ENCODE measurements at places on chromosomes 3 and 15. TPM values are rescaled to one million over a fixed set of nuclear protein-coding genes. Genes with fewer than 3 reads are reported as not detected.

The ILDR1 gene
- total RNA-seq = 0.22 TPM

The CELF6 gene
- total RNA-seq = 1.2 TPM

The ST6GAL1 gene
- 9.4 TPM for total RNA-seq

The CCR8 gene
- total RNA-seq = not detected

The CNTN4 gene
- total RNA-seq = 6.8 TPM

The ZNF502 gene
- total RNA-seq = 8.4 TPM

The DPPA2 gene
- not detected for total RNA-seq

The DUOXA2 gene
- total RNA-seq = not detected

The MAN2A2 gene
- 9.2 TPM for total RNA-seq

The EAF2 gene
- total RNA-seq = 9.5 TPM

The CCDC33 gene
- total RNA-seq = 0.04 TPM

The ERC2 gene
- total RNA-seq = 2.0 TPM

The GOLGA6L9 gene
- total RNA-seq = 1.1 TPM

The CKMT1B gene
- not detected for total RNA-seq
